Activated CD4-positive, alpha-beta T cell treated with anti-CD3 and anti-CD28 coated beads, Interleukin-10, Interleukin-2, amounts not matched to agents 100 ng/mL and 50 ng/mL, durations not matched to agents 16 hours and 8 hours (primary cell): ENCODE measurements at places on chromosomes 7 and 10.

DNA sequence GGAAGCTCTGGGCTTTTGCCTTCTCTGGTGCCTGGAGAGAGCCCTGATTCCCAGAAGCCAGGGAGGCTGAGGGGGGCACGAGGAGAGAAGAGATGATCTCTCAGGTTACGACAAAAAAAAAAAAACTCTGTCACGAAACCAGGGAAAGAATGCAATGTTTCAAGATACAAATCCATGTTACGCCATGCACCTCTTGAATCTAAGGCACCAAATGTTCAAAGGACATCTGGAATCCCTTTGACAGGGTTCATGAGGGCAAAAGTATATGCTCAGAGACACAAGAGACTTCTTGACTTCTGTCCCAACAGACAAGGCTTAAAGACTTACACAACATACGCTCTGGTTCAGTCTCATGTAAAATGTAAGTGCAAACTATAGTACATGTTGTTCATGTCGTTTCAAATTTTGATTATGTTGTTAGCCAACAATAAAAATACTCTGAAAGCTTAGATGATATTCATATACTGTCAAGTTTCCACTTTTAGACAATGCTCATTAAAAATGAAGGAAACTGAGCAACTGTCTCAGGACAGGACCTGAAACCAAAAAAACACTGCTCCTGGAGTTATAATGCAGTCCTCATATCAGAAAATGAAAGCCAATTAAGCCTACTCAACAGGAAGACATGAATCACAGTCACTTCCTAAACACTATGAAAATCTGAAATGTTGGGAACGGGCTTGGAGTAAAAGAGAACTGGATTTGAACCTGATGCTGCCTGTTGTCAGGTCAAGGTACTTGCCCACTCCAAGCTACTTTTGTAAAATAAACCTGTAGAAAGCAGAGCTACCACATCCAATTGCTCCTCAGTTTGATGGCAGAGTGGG, 72.3 kb downstream of the CHCHD3 start:
- no peak for DNase-seq

GRCh38 chr7:114084472-114085312, 165.9 kb upstream of the PPP1R3A start:
- no peak for DNase-seq

GRCh38 chr7:85673876-85674275, 487.0 kb upstream of the SEMA3D start:
- DNase-seq: no peak

- DNase-seq: no peak
These were observed 26.2 kb downstream of the CUL2 start for GRCh38 chr10:35063837-35064454.
